ENCODE measurements at places on chromosomes 13 and 19. TPM values are rescaled to one million over a fixed set of nuclear protein-coding genes. Genes with fewer than 3 reads are reported as not detected.
A peak's percentile ranks its signal among the peaks of the same experiment; 100 is the strongest.

PRKCG gene
- total RNA-seq, result under 0.01 TPM

DPF1 gene
- total RNA-seq, result 0.72 TPM

SYCN gene
- total RNA-seq, result not detected

MEX3D gene
- 38.0 TPM for total RNA-seq

P2RY11 gene
- total RNA-seq, result 2.1 TPM

LGALS7B gene
- total RNA-seq, result not detected

DCT gene
- under 0.01 TPM for total RNA-seq

LILRB2 gene
- total RNA-seq, result not detected

WDR62 gene
- 1.8 TPM for total RNA-seq

FPR1 gene
- total RNA-seq, result 4.4 TPM

IL4I1 gene
- total RNA-seq, result 0.29 TPM

DNA sequence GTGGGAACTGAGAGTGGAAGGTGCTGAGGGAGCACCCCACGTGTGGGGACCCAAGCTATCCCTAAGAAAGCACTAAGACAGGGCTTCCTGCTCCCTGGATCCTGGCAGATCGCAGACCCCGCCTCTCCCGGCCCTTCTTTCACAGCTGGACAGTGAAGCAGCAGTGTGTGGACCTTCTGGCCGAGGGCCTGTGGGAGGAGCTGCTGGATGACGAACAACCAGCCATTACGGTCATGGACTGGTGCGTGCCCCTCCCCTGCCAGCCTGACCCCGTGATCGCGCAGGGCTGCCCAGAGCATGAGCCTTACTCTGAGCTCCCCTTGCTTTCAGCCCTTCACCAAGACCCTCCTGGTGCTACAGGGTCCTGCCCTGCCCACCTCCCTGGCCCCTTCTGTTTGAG, 2.3 kb downstream of the NCCRP1 start:
- peak; percentile 98 for DNase-seq

DNA sequence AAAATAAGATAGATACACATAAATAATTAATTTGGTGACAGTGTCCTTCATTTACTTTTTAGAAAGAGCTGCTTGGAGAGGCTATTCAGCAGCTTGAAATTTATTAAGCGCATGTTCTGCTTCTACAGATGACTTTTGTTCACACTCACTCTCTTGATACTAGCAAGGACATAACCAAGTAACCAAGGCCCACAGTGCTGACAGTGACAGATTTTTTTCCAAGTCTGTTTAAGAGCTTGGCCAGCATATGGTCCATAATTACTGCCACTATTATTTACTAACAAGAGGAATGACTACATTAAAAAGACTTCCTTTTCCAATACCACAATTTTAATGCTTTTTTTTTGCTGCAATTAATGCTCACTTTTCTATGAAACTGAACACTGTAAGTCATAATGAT, 673.7 kb upstream of the MIR17HG start:
- no peak for DNase-seq

- DNase-seq, result no peak
These were observed 5.6 kb downstream of the ATP8A2 start for GRCh38 chr13:25377244-25377962.

DNA sequence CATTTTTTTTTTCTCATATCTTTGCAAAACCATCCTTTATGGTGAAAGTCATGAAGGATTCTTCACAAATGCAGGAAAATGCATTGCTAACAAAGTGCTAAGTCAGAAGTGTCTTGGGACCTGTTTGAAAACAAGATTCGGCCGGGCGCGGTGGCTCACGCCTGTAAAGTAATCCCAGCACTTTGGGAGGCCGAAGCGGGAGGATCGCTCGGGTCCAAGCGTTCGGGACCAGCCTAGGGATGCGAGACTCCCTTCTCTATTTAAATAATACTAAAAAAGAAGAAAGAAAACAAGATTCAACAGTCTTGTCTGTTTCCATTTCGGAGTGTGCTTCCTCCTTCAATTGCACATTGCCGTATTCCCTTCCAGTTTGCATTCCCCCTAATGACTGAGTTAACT, 819 bp downstream of the EID2B start:
- no peak for DNase-seq

DNA sequence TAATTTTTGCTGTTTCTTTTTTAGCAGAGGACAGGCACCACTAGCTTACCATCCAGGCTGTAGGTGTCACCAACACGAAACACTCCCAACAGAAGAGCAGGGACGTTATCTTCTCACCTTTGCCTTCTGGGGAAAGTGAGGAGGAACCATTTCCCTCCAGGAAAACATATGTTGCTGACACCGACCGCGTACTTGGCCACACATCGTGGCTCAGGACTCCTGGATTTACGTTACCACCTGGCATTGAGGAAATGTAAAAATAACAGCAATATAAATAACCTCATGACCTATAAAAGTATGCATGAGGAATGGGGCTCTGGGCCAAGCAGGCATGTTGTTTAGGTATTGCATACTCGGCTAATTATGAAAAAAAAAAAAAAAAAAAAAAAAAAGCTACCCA, 525.1 kb downstream of the MYO16 start:
- DNase-seq, result no peak

DNA sequence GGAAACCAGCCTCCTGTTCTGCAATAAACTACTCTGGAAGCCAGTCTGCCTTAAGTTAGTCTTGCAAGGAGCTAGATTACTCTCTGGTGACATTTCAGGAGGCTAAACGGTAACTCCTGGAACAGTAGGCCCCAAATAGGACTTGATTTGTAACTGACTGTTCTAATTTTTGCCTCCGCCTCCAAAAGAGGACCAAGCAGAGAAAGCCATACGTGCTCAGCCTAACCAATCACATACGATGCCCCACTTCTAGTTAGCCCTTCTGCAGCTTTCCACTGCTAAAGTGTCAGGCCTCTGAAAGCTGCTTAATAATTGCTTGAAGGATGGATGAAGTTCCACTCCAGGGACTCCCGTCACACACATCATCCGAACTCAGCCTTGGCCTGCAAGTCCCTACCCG, 744 bp downstream of the ZNF805 start:
- peak; percentile 92 for DNase-seq

- no peak for DNase-seq
These were observed 1.8 kb upstream of the SLC7A1 start for GRCh38 chr13:29597246-29597645.

DNA sequence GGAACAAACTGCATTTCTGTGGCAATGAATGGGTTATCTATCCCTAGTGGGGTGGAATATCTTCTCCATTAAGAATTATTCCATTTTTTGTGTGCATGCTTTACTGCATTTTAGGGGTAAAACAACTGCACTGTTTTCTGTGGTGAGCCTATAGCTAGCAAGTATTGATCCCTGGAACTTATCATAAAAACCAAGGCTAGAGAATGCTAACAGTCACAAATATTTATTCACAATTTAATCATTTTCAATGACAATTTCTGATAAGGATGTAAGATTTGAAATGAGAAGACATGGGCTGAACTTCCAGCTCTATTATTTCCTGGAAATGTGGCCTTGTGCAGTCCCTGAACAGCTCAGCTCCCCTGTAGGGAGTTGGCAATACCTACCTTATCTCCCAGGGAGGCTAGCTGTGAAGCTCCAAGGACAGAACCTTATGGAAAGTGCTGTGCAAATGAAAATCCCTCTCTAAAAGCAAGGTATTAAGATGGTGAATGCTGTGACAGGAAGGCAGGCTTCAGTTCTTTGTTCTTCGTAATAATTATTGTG, 51.5 kb upstream of the FAM216B start:
- no peak for DNase-seq

DNA sequence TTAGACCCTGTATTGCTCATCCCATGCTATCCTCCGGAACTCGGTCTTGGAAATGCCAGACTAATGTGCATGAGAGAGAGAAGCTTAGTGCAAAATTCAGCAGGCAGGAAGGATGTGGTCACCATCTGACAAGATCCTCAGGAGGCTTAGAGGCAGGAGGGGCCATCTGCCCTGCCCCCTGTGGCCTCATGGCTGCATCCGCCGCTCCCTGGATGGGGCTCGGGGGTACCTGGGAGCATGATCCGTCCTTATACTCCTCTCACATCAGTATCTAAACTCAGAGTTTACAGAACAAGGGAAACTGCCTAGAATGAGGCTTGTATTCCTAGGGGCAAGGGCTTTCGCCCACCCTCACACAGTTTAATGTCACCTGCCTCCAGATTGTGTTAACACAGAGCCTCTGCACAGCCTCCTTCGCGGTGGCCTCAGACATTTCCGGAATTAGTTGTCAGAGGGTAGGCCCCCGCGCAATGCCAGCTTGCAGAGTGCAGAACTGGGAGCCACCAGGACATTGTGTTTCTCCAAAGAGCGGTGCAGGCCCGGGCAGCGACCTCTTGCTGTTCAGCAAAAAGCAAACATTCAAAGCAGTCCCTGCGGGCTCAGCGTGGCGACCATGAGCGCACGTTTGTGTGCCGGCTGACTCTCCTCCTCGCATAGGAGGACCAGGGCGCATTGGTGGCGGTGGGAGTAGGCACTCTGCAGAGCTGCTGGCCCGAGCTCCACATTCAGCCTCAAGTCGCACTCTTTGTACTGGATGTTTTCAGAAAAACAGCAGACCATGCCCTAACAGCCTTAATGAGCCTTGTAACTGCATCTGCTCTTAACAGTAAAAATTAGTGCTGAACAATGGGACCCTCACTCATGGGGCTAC, 39.1 kb downstream of the GPR12 start:
- peak; percentile 70 for DNase-seq

GRCh38 chr19:38383184-38383583, 4.7 kb downstream of the GGN start:
- DNase-seq, result peak; percentile 79

DNA sequence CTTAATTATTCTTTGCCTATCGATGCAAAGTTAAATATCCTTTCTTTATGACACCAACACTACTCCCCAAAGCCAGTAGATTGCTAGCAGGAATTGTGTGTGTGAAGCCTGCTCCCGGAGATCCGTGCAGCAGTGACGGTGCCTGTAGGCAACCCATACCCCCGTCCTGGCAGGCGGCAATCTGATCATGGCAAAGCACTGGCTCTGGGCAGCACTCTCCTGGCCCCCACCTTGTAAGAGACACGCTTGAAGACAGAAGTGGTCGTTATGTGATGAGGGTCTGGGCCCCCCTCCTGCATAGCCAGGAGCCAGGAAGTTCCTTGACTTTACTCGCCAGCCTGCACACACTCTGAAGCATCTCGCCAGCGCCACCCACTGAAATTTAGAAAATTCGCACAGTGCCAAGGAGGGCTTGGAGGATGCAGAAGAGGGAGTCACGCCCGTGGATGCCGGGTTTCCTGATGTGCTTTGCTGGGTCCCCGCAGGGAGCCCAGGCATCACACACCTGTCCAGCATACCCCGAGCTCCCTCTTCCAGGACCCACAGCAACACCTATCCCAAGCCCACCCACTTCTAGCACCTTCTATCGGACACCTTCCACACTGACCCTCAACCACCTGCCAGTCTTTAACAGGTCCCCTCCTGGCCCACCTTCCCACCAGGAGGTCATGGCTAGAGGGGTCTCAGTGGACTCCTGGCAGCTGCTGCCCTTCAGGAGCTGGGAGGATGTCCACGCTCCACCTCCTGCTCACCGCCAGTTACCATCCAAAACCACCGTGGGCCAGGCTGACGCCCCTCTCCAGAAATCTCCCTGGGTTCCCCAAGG, 54.5 kb downstream of the CEBPG start:
- DNase-seq, result peak; percentile 38

DNA sequence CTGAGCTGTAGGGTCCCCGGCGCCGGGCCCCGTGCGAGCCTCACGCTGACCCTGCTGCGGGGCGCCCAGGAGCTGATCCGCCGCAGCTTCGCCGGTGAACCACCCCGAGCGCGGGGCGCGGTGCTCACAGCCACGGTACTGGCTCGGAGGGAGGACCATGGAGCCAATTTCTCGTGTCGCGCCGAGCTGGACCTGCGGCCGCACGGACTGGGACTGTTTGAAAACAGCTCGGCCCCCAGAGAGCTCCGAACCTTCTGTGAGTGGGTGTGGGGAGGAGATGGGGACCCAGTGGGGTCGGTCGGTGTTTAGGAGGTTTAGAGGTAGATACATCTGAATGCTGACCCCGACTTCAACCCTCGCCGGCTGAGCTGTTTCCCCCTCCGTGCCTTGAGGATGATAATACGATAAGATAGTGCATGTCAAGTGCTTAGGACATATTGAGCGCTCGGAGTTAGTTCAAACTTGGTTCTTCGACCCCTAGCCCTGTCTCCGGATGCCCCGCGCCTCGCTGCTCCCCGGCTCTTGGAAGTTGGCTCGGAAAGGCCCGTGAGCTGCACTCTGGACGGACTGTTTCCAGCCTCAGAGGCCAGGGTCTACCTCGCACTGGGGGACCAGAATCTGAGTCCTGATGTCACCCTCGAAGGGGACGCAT, 1.9 kb downstream of the ICAM5 start:
- peak; percentile 88 for DNase-seq

DNA sequence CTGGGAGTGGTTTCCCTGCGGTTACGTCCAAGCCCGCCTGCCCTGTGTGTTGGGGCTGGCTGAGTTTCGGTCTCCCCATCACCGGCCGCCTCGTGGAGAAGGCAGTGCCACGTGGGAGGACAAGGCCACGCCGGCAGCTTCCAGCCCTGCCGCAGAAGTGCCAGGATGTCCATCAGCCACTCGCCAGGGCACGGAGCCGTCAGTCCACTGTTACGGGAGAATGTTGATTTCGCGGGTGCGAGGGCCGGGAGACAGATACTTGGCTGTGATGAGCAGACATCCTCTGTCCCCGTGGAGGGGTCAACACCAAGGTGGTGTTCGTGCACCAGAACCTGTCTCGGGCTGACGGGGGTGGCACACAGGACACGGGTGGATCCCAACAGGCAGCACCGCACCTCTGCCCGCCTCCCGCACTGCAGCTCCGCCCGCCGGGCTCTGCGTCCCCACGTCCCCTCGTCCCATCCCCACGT, 86.4 kb upstream of the MCF2L start:
- no peak for DNase-seq

- no peak for DNase-seq
These were observed 2362.3 kb downstream of the PCDH9 start for GRCh38 chr13:64867856-64868255.

GRCh38 chr13:38415233-38415632, 65.6 kb downstream of the UFM1 start:
- DNase-seq, result no peak

GRCh38 chr13:59480396-59481259, 683.1 kb downstream of the DIAPH3 start:
- DNase-seq, result peak; percentile 62

DNA sequence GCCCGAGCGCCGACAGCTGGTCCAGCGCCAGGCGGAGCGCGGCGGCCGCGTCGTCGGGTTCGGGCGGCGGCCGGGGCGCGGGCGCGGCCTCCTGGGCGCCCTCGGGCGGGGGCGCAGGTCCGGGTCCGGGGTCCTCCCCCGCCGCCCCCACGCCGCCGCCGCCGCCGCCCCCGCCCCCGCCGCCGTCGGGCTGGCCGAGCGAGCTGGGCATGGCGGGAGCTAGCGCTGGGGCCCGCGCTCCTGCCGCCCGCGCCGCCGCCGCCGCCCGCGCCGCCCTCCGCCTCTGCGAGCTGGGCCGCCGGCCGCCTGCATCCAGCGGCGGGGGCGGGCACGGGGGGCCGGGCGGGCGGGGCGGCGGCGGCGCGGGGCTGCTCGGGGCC, 287 bp downstream of the MEX3D start:
- DNase-seq, result no peak

- no peak for DNase-seq
These were observed 177.3 kb downstream of the DNAJC15 start for GRCh38 chr13:43200736-43201135.

- DNase-seq, result no peak
These were observed 14.7 kb downstream of the FGF9 start for GRCh38 chr13:21685485-21686064.

GRCh38 chr19:29682236-29682895, 17.1 kb downstream of the PLEKHF1 start:
- peak; percentile 41 for DNase-seq
